Keratinocyte (primary cell): ENCODE measurements at places on chromosomes 3 and 15. TPM values are rescaled to one million over a fixed set of nuclear protein-coding genes. Genes with fewer than 3 reads are reported as not detected.

DNA sequence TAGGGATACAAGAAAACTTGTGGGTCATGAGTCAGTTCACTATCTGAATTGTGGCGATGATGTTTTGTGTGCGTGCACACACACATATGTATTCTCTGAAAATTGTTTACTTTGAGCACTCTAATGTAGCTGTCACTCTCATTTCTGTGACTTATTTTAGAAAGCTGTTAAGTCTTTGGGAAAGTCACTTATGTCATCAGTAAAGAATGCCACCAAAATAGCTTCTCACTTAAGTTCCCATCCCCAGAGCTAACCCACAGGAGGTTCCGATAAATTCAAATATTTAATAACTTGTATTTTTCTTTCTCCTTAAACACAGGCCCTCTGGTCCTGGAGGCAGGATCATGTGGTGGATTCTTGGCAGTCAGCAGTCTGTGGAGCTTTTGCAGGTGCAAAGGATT is 138.3 kb downstream of the LRIG1 start:
- no peak for DNase-seq

DNA sequence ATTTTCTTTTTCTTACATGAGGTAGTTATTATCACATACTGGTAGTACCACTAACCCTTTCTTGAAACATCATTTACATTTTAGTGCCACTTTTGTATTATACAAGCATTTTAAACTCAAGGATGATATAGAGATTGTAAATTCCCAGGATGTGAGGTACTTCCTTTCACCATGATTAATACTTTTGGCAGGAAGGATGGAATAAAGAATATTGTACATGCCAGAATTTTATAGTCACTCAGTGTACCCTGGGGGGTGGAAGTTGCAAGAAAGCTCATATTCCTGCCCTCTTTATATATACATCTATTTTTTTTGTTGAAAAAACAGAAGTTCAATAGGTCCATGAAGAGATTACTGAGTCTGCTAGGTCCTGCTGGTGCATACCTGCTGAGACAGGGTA is 141.0 kb upstream of the PLSCR5 start:
- no peak for DNase-seq

- no peak for DNase-seq
Observed at GRCh38 chr3:138775254-138775595, 59.5 kb downstream of the PIK3CB start.

DNA sequence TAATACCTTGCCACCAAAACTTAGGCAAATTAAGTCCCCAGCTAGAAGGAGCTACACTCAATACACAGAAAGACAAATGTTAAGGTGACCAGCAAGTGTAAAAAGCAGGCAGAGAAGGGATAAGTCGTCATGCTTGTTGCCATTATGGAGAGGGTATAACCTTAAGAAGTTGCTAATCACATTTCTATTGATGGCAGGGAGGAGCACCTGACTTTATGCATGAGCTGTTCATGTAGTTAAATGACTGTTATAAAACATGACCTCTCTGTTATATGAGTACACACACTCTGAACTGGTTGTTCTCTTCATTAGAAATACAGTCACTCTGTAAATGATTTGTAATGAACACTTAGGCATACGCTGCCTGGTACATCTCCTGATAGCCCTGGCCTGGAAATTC is 6.6 kb upstream of the CCNL1 start:
- DNase-seq, result no peak

DNA sequence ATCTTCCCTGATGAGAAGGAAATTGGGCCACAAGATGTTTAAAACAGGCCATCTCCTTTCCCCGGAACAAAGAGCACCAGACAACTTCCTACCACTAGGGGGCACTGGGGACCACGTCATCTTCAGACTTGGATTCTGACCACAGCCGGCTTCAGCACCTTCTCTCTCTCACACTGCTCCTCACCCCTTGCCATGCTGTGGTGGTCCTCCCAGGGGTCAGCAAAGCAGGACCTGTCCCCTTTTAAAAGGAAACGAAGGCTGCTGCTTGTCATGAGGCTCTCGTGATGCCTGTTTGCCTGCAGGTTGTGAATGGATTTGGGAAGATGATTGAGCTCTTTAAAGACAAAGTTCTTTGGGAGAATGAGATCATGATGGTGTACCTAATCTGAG is 16.2 kb downstream of the RFT1 start:
- no peak for DNase-seq

DNA sequence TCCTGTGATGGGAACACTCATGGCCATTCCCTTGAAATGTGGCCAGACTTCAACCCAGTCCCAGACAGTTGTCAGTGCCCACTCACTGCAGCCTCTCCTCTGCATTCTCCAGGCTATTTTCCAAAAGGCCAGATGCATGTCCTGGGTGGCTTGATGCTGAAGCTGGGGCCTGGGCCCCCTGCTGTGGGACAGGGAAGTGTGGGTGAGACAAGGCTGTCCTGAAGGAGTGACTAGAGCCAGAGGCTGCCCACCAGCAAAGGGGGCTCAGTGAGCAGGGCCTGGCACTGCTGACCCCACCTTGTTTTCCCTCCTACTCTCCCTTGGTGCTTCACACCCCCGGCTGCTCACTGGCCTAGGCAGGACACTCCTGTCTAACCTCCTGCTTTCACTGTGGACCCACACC is 11.9 kb downstream of the CISH start:
- no peak for DNase-seq

- DNase-seq, result no peak
Observed at GRCh38 chr3:195153653-195154052, 117.3 kb downstream of the XXYLT1 start.

DNA sequence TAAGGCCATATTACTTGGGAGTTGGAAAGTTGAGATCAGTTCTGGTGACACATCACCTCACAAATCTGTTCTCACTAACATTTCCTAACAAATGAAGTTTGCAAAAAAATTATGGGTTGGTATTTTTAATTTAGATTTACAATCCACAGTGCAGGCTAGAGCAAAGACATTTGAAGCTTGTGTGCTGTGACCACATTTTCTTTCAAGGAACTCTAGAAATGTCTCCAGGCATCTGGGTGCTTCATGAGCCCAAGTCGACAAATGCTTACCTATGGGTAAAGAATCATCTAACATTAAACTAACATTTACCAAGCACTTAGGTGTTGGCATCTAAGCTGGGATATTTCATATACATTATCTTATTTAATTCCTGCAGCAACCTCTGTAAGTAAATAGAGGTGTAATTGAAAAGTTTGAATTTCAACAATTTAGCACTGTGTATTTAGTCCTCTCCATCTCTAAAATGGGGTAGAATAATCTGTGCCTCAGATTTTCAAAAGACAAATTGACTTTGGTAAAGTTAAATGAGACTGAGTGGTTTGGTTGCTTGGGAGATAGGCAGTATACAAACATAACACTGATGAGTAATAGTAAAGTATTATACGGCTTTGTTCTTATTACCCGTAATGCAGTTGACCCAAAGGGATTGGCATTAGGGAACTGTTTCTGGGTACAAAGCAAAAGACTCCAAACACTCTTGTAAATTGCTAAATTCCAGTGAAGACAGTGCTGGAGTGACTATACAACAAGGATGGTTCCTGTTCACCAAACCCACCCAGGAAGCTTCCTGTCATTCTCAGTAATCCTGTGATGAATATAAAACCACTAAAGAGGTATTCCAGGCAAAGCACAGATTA is 162.5 kb downstream of the TPRG1 start:
- no peak for DNase-seq

- no peak for DNase-seq
Observed at GRCh38 chr3:17872457-17872856, 130.0 kb upstream of the TBC1D5 start.

DNA sequence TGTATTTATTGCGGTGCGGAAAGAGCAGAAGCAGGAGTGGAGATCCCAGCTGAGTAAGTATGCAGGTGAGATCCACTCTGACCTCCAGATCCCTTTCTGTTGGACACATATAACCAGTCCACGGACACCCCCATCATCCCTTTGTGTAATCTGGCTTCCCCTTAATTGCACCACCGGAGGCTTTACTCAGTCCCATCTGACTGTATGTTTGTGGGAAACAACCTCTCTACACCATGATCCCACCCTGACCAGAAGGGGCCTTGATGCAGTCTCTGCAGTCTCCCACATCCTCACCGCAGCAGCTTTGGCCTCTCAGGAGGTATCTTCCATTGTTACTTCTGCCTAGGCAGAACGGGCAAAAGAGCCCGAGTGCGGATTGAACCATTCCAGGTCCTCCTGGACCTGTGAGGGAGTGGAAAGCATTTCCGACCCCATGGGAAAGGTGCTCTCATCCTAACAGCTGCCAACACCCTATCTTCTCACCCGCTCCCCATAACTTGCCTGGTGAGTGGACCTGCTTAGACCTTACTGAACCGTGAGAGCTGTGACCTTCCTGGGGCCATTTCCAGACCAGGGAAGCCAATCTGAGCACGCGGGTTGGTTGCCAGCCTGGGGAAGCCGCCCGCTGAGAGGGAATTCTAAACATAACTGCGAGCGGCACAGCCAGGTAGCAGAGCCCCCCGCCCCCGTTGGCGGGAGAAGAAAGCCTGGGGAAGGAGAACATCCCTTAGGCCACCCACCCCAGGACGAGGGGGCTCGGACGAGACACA is 1.1 kb downstream of the SLCO2A1 start:
- DNase-seq, result no peak

GRCh38 chr3:194532591-194532990 is 45.8 kb upstream of the ATP13A3 start:
- no peak for DNase-seq

- no peak for DNase-seq
Observed at GRCh38 chr3:128763967-128764366, 38.0 kb downstream of the RAB7A start.

- DNase-seq, result no peak
Observed at GRCh38 chr3:68403741-68404140, 528.6 kb downstream of the TAFA4 start.

- no peak for DNase-seq
Observed at GRCh38 chr3:61563313-61564271, 2.2 kb downstream of the PTPRG start.

GRCh38 chr3:36992806-36993325 is at the start of gene EPM2AIP1:
TSS of gene EPM2AIP1 (minus strand) at chr3:36993131. CDS start at chr3:36993077, 54 bp downstream.
- peak; percentile 100 for DNase-seq

- no peak for DNase-seq
Observed at GRCh38 chr3:179323197-179324110, 623 bp downstream of the ZNF639 start.

DNA sequence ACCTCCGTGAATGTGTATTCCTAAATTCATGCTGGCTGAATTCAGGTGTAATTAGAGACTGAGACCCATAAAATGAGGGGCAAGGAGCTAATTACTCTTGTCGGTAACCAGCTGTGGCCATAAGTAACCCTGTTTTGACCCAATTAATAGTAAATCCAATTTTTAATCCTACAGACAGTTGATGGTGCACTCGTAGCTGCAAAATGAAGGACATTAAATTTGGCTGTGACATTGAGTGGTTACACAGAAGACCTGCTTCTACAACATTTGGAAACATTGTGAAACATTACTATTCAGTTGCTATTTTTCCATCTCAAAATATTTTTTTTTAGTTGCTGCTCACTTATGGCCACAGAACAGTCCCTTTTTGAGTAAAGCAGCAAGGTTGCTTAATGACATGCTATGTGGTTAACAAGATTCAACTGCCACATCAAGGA is 33.0 kb downstream of the MBNL1 start:
- no peak for DNase-seq

GRCh38 chr3:13197795-13198194 is 124.6 kb upstream of the IQSEC1 start:
- no peak for DNase-seq

- no peak for DNase-seq
Observed at GRCh38 chr15:32676169-32676568, 34.7 kb downstream of the SCG5 start.

GRCh38 chr15:81378443-81378842 is 4.4 kb upstream of the TMC3 start:
- no peak for DNase-seq

- no peak for DNase-seq
Observed at GRCh38 chr3:71513515-71513914, 70.0 kb downstream of the FOXP1 start.

DNA sequence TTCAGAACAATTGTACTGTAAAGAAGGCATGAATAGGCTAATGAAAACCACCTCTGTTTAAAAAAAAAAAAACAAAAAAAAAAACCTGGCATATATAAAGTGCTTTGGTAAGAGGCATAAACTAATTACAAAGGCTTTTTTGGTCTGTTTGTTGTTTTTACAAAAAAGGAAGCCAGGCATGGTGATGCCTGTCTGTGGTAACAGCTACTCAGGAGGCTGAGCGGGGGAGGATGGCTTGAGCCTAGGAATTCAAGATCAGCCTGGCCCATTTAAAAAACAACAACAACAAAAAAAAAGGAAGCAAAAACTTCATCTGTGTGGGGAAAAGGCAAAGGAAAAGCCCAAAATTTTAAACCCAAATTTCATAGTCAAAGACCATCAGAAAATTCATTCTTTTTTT is 47.0 kb downstream of the OSBPL10 start:
- no peak for DNase-seq

- DNase-seq, result no peak
Observed at GRCh38 chr3:142795332-142795731, 71.5 kb downstream of the TRPC1 start.

GRCh38 chr15:48394970-48395369 is 63.7 kb downstream of the DUT start:
- DNase-seq, result no peak

GRCh38 chr3:125221831-125222230 is 9.3 kb upstream of the SLC12A8 start:
- DNase-seq, result no peak

DNA sequence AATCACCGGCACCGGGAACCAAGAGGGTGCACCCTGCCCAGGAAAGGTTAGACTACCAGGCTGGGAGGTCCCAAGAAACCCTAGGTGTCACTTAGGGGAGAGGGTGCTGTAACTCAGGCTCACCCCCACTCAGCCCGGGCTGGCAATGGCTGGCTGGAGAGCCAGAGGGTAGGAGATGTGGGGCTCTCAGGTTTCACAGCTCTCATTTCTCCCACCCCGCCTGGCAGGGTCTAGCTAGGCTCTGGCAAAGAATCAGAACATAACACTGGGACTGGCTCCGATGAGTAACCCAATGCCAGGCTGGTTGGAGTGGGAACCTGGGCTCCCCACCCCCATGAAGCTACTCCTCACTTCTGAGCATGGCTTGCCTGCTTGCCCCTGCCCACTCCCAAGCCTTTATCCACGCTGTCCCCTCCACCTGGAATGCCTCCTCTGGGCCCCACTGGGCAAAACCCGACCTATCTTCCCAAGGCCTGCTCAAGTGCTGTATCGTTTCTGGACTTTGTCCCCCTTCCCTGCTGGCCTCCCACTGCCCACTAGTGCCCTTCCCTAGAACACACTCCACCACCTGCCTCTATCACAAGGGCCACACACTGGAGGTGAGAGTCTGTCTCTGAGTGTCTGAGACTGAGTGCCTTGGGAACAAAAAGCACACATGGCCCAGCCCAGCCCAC is 2.0 kb downstream of the CIB2 start:
- DNase-seq, result no peak

The DLEC1 gene
- polyA plus RNA-seq, result 0.01 to 0.02 TPM in 2 of 3 replicates, not detected in the other

The ATP10A gene
- not detected in 3 replicates for polyA plus RNA-seq

The TRH gene
- polyA plus RNA-seq, result not detected in 3 replicates

The GCSAM gene
- 1.7 to 2.9 TPM (median 2.5 TPM) in 3 replicates for polyA plus RNA-seq

The TGM4 gene
- 1.3 to 2.2 TPM (median 1.3 TPM) in 3 replicates for polyA plus RNA-seq

The SLC22A13 gene
- polyA plus RNA-seq, result 0.09 to 0.54 TPM (median 0.25 TPM) in 3 replicates

The MEGF11 gene
- polyA plus RNA-seq, result not detected in 3 replicates

The PLA2G4D gene
- 0.45 to 1.5 TPM (median 0.69 TPM) in 3 replicates for polyA plus RNA-seq

The CELF6 gene
- polyA plus RNA-seq, result 0.04 to 0.12 TPM in 2 of 3 replicates, not detected in the other

The XCR1 gene
- polyA plus RNA-seq, result 0.01 to 0.26 TPM (median 0.02 TPM) in 3 replicates

The PLCL2 gene
- polyA plus RNA-seq, result 0.11 to 0.20 TPM (median 0.12 TPM) in 3 replicates

The ITIH4 gene
- 1.3 to 4.1 TPM (median 1.4 TPM) in 3 replicates for polyA plus RNA-seq

The ABTB1 gene
- polyA plus RNA-seq, result 11.6 to 15.2 TPM (median 13.7 TPM) in 3 replicates

The FANCD2OS gene
- not detected in 3 replicates for polyA plus RNA-seq

The SEMA6D gene
- polyA plus RNA-seq, result 0.41 to 0.82 TPM (median 0.67 TPM) in 3 replicates

The CADM2 gene
- polyA plus RNA-seq, result not detected in 3 replicates

The PCYT1A gene
- 108 to 145 TPM (median 119 TPM) in 3 replicates for polyA plus RNA-seq

The CTDSPL gene
- polyA plus RNA-seq, result 77.7 to 83.2 TPM (median 83.0 TPM) in 3 replicates
